ENCODE measurements at places on chromosomes 5 and 9. TPM values are rescaled to one million over a fixed set of nuclear protein-coding genes. Genes with fewer than 3 reads are reported as not detected.

- H3K27ac ChIP-seq = no peak overlapping the region
- H3K36me3 ChIP-seq = no peaks in the 10 kb centered on the region
- H3K4me1 ChIP-seq = no peaks in the 10 kb centered on the region
- DNase-seq = no peak
- no peak overlapping the region for H3K4me3 ChIP-seq
- H3K27me3 ChIP-seq = no peaks in the 10 kb centered on the region
Measured at GRCh38 chr9:6449645-6450044, 36.6 kb downstream of the UHRF2 start.

DNA sequence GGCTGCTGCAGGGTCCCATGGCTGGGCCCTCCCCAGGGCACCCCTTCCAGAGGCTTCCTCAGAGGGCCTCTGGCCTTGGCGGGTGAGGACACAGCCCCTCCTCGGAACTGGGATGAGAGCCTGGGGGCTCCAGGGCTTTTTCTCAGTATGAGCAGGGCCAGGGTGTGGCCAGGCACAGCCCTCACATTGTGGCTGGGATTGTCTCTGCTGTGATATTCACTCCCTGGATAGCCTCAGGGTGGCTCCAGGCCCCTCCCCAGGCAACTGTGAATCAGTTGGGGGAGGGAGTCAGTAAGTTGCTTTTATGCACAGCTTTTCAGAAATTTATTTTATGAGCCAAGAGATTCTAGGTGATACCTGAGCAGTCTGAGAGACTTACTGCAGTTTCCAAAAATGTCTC is 135.7 kb downstream of the CACNA1B start:
- H3K4me1 ChIP-seq = no peaks in the 10 kb centered on the region
- no peak overlapping the region for H3K27ac ChIP-seq
- no peak for DNase-seq
- H3K4me3 ChIP-seq = no peak overlapping the region
- no peaks in the 10 kb centered on the region for H3K27me3 ChIP-seq
- H3K36me3 ChIP-seq = no peaks in the 10 kb centered on the region

GRCh38 chr5:152532714-152533113 is 127.6 kb upstream of the NMUR2 start:
- H3K4me1 ChIP-seq = peaks cover 4% of the 10 kb centered on the region
- no peaks in the 10 kb centered on the region for H3K27me3 ChIP-seq
- no peak overlapping the region for H3K4me3 ChIP-seq

DNA sequence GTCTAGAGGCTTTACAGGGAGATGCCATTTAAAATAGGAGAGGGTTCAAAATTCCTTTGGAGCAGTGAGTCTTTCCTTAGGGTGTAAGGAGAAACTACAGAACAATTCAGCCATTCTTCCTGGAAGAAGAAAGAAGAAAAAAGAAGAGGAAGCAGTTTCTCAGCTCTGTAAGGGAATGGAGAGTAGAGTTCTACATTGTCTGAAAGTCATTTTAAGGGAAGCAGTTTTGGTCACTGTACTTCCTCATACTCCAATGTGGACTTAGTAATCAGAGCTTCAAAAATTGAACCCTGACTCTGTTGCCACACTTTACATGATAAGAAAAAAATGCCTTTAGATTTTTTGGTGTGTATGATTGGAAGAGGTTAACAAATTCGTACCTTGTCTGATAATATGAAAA is 122.4 kb downstream of the LRRC70 start:
- DNase-seq = no peak
- H3K36me3 ChIP-seq = no peaks in the 10 kb centered on the region
- no peaks in the 10 kb centered on the region for H3K27me3 ChIP-seq
- no peak overlapping the region for H3K4me3 ChIP-seq
- no peak overlapping the region for H3K27ac ChIP-seq

DNA sequence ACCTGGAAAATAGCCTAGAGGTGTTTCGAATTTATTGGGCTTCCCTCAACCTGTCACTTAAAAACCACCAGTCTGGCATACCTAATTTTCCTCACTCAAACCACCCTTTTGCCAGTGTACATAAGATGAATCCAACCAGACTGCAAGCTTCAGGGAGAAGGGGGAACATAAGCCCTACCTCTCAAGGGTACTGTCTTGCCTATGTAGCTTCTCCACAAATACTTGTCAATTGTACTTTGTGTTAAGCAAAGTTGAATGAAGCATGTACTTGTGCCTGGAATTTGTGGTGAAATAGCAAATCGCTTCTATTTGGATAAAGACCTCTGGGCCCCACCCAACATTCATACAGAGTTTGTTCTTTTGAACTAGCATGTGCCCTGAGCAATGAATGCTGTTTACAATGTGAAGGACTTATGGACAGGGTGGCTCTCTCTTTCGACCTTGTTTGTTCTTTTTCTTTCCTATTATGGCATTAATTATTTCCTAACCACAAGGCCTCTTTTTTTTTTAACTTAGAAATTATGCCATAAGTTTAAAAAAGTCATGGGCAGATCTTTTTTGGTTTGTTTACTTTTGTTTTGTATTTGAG is 580.2 kb downstream of the EBF1 start:
- DNase-seq = no peak
- H3K27ac ChIP-seq = no peak overlapping the region
- H3K36me3 ChIP-seq = no peaks in the 10 kb centered on the region
- no peaks in the 10 kb centered on the region for H3K4me1 ChIP-seq
- H3K4me3 ChIP-seq = no peak overlapping the region

GRCh38 chr5:91282210-91282609 is 100.9 kb downstream of the ARRDC3 start:
- H3K4me1 ChIP-seq = no peaks in the 10 kb centered on the region
- H3K36me3 ChIP-seq = no peaks in the 10 kb centered on the region
- no peaks in the 10 kb centered on the region for H3K27me3 ChIP-seq
- no peak overlapping the region for H3K27ac ChIP-seq
- no peak overlapping the region for H3K4me3 ChIP-seq

DNA sequence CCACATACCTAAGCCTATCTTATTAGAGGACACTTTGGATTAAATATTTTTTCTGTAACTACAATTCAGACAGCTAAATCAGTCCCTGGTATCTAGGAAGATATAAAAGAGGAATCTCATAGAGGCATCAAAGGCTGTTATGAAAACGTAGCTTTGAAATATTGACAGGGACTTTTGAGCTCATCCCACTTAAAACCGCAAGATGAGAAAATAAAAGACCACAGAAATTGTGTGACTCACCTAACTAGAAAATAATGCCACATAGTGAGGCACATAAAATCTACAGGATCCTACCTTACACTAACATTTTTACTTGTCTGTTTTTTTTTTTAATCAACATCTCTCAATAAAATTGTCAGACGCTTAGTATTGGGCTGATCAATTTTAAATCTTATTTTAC is 686.5 kb upstream of the COX7C start:
- H3K27ac ChIP-seq = no peak overlapping the region
- no peaks in the 10 kb centered on the region for H3K27me3 ChIP-seq
- DNase-seq = no peak
- no peaks in the 10 kb centered on the region for H3K36me3 ChIP-seq

- H3K4me3 ChIP-seq = no peak overlapping the region
- H3K4me1 ChIP-seq = peaks cover 37% of the 10 kb centered on the region
- no peaks in the 10 kb centered on the region for H3K27me3 ChIP-seq
- H3K27ac ChIP-seq = peak overlapping the region; percentile 78
- H3K36me3 ChIP-seq = no peaks in the 10 kb centered on the region
- DNase-seq = peak; percentile 93
Measured at GRCh38 chr5:172795318-172795977, 24.5 kb upstream of the DUSP1 start.

- DNase-seq = no peak
- no peaks in the 10 kb centered on the region for H3K27me3 ChIP-seq
- no peak overlapping the region for H3K4me3 ChIP-seq
- H3K27ac ChIP-seq = no peak overlapping the region
- no peaks in the 10 kb centered on the region for H3K36me3 ChIP-seq
- no peaks in the 10 kb centered on the region for H3K4me1 ChIP-seq
Measured at GRCh38 chr9:105282870-105283621, 38.6 kb downstream of the SLC44A1 start.

- DNase-seq = no peak
- H3K4me1 ChIP-seq = no peaks in the 10 kb centered on the region
- no peak overlapping the region for H3K4me3 ChIP-seq
- H3K27ac ChIP-seq = no peak overlapping the region
Measured at GRCh38 chr5:93941897-93942296, 200.5 kb upstream of the POU5F2 start.

The NTNG2 gene
- total RNA-seq = 0.87 TPM

The GFPT2 gene
- total RNA-seq = 55.3 TPM

All from tibial nerve (tissue), 4 donors.